ENCODE measurements at places on chromosomes 5 and 9.

DNA sequence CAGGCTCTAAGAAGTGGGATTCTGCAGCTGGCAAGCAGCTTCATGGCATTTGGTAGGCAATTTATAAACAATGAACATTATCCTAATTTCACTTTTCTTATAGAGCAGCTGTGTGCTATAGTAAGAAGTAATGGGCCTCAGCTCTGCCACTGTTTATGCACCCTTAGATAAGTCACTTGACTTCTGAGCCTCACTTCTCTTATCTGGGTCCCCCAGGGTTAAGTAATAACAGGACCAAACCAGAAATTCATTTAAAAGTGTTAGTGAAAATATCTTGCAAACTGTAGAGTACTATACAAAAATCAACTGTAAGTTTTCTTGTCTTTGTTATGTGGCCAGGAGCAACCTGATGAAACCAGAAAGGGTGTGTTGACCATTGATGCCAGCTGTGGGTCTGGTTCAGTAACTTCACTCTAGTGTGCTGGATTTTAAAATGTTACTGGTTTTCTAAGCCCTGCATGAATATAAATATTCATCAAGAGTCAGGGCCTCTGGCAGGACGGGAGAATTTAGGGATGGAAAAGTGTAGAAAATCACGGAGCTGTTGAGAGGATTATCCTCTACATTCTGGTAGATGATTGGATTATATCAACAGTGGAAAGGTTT is 24.2 kb downstream of the TNFAIP8 start:
- peaks cover 81% of the 10 kb centered on the region for H3K4me1 ChIP-seq
- no peak overlapping the region for H3K4me3 ChIP-seq
- no peaks in the 10 kb centered on the region for H3K27me3 ChIP-seq
- H3K36me3 ChIP-seq: peaks cover 63% of the 10 kb centered on the region
- DNase-seq: no peak

DNA sequence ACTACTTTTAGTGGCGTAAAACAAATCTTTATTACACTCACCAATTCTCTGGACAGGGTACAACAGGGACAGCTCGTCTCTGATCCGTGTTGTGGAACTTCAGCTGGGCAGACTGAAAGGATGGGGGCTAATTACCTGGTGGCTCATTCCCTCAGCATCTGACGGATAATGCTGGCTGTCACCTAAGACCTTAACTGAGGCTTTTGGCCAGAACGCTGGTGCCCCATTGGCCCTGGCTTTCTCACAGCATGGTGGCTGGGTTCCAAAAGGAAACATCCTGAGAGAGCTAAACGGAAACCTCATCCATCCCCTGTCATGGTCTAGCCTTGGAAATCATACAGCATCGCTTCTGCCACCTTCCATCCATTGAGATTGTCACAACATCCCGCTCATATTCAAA is 62.9 kb downstream of the RAI14 start:
- peaks cover 2% of the 10 kb centered on the region for H3K27me3 ChIP-seq
- no peak overlapping the region for H3K27ac ChIP-seq
- H3K4me1 ChIP-seq: no peaks in the 10 kb centered on the region
- H3K36me3 ChIP-seq: no peaks in the 10 kb centered on the region
- H3K4me3 ChIP-seq: no peak overlapping the region
- DNase-seq: no peak

GRCh38 chr9:133067006-133067405 is 5.2 kb downstream of the CEL start:
- peaks cover 4% of the 10 kb centered on the region for H3K4me1 ChIP-seq
- no peak overlapping the region for H3K27ac ChIP-seq
- no peaks in the 10 kb centered on the region for H3K27me3 ChIP-seq

- DNase-seq: no peak
- H3K36me3 ChIP-seq: no peaks in the 10 kb centered on the region
- peaks cover 10% of the 10 kb centered on the region for H3K27me3 ChIP-seq
- H3K4me3 ChIP-seq: no peak overlapping the region
- H3K27ac ChIP-seq: no peak overlapping the region
- H3K4me1 ChIP-seq: peaks cover 2% of the 10 kb centered on the region
These were observed 28.2 kb downstream of the HTR4 start for GRCh38 chr5:148626081-148626613.

- no peaks in the 10 kb centered on the region for H3K27me3 ChIP-seq
- H3K27ac ChIP-seq: no peak overlapping the region
- no peak overlapping the region for H3K4me3 ChIP-seq
- H3K36me3 ChIP-seq: no peaks in the 10 kb centered on the region
- H3K4me1 ChIP-seq: no peaks in the 10 kb centered on the region
- no peak for DNase-seq
These were observed 443.4 kb upstream of the TRPC7 start for GRCh38 chr5:136808756-136809155.

GRCh38 chr5:6583049-6583880 is 49.6 kb downstream of the NSUN2 start:
- peaks cover 39% of the 10 kb centered on the region for H3K27me3 ChIP-seq
- H3K36me3 ChIP-seq: no peaks in the 10 kb centered on the region
- H3K4me3 ChIP-seq: no peak overlapping the region
- H3K27ac ChIP-seq: no peak overlapping the region
